ENCODE measurements at places on chromosomes 2 and 18.

DNA sequence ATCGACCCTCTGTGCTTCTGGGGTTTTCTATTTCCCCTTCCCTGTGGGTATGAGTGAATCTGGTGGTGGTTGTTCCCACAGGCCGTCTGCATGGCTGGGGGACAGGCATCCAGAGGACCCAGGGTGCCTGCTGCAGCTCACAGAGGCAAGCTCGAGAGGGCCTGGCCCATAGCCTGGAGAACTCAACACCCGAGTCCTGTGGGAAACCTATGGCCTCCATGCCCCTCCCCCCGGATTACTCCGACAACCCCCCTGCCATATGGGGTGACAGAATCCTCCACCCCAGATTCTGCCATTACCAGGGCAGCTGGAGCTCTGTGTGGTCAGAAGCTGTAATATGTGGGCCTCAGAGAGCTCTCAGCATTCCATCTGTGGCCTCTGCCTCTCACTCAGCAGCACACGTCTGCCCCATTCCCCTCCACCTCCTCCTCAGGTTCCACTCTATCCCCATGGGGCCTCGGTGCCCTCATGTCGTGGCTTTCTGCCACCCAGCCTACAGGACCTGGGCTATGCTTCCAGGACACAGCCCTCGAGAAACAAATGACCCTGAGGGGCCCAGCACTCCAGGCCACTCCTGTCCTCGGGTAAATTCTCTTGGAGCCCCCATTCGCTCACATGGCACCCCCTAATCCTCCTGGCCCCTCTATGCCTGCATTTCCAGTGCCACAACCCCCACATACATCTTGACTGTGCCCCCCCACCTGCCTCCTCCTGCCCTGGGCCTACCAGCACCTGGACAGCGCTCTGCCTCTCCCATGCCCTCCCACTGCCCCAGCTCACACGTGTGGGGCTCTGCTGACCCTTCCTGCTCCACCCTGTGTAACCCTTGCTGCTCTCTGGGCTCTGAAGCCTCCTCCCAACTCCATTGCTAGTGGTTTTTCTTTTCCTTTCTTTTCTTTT lies 3.6 kb downstream of the MZT2A start:
- no peak for DNase-seq

DNA sequence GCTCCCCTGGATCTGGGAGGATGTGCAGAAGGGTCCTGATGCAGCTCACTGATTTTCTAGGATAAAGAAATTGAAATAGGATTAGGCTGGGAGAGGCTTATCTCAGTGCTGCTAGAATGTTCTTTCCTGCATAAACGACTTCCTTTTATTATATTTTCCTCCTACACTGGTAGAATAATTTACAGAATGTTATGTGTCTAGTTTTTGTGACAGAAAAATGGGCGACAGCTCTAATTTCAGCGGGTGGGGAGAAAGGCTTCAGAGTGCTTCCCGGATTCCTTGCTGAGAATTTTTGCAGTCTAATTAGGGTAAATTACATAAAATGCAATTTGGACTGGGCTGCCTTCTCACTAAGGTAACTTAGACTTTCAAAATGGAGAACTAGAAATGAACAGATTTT lies 66.2 kb downstream of the SKA1 start:
- no peak for DNase-seq

GRCh38 chr2:23381084-23381483 lies 3.9 kb upstream of the KLHL29 start:
- DNase-seq = no peak

DNA sequence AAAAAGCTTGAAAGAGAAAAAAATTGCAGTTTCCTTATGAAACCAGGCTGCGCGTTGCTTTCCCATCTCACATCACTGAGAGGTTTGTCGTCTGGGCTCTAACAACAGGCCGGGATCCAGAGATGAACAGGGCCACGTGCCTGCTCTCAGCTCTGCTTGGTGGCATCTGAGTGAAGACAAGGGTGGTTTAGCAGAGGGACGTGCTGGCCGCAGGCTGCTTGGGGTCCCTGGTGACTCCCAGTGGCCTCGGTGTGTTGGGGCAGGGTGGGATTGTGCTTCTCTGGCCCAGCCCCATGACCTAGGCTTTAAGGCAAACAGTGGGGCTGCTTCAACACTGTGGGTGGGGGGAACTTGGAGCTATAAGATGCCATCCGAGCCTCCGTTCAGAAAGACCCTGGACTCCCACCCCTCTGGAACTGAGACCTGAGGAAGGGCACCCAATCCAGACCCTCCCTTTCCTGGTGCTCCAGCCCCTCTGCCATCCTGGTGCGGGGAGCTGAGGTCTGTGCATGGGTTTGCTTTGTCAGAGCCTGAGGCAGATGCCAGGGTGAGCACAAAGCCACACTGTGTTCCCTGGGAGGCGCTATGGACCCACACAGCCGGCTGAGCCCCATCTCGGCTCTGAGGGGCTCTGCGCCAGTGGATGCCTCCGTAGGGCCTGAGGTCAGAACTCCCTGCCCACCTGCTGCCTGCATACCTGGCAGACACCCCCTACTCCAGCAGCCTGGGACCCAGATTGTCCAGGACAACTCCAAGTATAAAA lies 18.4 kb upstream of the HPCAL1 start:
- no peak for DNase-seq

GRCh38 chr2:38080346-38080745 lies 4.4 kb upstream of the CYP1B1 start:
- no peak for DNase-seq

DNA sequence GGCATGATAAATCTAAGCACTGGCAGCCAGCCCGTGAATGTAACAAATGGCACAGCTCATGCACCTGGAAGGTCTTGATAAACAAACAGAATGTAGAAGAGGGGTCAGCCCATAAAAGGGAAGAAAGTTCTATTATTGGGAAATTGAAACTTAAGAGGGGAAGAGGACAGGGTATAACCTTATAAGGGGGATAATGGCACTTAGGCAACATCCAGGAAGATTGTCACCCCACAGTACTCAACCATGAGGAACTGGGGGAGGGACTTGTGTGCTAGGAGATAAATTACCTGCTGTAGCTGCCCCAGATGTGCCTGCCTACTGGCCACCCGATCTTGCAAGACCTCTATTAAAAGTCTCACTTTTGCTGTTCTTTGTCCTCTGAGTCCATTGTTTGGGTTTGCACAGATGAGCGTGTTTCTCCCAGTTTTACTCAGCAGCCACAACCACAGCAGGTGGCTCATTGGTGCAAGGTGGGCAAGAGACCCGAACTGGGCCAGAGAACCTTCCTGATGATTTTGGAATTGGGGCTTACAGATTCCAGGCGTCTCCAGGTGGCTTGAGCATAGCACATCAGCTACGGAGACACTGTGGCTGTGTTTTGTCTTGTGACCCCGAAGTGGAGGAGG lies 79.0 kb upstream of the TAF1B start:
- DNase-seq = no peak

DNA sequence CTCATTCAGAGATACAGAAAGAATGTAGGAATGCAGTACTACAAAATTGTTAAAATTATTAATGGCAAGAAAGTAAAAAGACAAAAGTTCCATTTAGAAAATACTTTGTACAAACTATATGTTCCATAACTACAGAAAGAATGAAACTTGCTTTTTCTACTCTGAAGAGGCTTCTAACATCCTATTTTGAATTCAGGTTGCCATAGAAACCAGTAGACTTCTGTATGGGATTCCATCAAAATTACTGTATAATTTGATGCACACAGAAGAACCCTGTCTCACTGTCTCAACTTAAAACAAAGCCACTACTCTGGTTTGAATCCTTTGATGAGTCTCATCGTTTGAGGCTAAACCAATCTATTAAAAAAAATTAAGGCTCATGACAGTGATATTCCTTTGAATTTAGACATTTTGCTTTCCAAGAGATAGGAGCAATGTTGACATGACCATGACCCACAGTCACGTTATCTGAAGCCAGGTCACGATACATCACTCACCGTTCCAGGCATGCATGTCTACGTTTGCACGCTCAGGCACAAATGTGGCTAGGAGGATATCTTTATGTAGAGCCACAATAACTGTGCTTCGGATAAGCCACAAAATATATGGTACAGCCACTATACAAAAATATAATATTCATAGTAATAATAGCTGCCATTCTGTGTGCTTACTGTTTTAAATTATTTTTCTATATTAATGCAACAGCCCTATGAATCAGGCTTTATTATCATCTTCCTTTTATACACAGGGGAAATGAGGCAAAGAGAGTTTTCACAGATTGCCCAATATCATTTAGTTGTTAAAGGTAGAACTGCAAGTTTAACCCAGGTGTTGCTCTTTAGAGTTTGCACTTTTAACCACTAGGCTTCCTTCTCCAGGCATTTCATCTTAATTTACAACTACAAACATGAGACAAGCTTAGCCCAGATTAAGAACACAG lies 82.4 kb downstream of the CACNB4 start:
- DNase-seq = no peak

GRCh38 chr2:9778471-9779316 lies 64.6 kb upstream of the TAF1B start:
- DNase-seq = no peak
